ENCODE measurements at places on chromosomes 6 and 20.

DNA sequence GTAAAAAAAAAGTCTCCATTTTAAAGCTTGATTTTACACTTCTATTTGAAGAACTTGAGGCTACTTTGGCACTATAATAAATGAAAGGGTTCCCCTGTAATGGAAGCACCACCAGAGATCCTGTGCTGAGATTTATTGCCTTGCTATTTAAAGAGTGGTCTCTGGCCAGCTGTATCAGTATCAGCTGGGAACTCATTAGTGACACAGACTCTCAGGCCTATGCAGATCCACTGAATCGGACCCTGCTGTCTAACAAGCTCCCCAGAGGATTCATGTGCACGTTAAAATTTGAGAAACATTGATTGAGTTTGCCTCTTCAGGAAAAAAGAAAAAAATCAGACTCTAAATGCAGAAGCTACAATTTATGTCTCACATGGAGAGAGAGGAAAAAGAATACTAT lies 299.9 kb upstream of the BMP2 start:
- no peak for DNase-seq

DNA sequence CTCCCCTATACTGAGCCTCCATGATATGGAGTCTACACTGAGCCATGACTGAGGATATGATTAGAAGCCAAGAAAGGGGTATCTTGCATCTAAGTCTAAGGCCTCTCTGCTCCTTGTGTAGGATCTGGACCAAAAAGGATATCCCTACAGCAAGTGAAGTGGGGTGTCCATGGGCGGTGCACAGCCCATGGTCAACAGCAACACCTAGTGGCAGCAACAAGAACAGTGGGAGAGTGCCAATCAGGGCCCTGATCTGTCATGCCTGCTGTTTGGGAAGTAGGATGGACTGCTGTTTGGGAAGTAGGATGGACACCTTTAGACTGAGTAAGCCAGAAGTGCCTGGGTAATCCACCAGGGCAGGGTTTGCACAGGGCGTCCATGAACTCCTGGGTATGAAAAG lies 22.4 kb downstream of the PTGIS start:
- no peak for DNase-seq

GRCh38 chr6:39102071-39102820 lies 12.7 kb downstream of the SAYSD1 start:
- DNase-seq, result no peak

DNA sequence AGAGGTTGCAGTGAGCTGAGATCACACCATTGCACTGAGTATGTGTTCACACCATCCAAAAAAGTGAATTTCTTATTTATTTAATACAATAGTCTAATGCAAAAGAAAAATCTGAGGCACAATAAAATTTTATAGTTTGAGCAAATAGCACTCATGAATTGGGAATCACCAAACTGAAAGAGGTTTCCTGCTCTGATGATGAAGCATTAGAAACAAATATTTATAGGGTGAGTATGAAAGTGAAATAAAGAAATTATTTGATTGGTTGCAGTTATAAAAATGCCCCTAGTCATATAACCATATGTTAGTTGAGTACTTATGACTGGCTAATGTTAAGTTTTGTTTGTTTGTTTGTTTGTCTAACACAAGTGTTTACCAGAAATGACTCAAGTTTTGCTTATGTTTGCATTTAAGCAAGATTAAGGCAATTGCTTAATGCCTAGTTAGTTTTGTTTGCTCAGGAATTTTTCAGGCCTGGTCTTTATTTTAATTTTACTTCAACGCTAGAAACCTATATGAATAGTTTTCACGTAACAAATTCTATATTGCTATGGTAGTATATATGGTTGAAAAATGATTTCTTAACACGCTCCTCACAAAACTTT lies 151.5 kb upstream of the FAM83B start:
- no peak for DNase-seq

DNA sequence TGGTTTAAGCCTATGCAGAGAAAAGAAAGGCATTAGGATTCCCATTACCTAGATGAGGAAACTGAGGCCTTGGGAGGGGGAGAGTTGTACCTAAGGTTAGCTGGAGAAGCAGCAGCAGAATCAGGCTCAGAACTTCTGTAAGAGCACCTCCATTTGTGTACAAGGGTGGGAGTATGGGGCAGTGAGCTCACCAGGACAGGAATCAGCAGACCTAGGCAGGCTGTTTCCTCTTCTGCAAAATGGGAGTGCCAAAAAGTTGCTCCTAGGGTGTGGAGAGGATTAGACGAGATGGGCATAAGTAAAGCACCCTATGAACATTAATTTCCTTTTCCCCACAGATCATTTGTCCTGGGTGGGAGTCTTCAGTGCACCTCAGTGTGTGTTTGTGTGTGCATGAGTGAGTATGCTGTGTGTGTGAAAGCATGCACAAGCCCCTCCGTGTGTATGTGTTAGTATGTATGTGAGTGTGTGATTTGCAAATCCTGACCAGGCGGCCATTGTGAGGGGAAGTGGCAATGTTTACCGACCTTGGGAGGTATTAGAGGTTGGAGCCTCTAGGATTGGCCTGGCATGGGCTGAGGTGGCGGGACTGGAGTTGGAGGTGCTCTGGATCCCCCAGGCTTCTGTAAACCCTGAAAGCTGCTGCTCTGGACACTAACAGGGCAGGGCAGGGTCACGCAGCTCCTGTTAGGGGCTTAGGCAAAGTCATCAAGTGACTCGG lies 78.8 kb downstream of the VEGFA start:
- no peak for DNase-seq

DNA sequence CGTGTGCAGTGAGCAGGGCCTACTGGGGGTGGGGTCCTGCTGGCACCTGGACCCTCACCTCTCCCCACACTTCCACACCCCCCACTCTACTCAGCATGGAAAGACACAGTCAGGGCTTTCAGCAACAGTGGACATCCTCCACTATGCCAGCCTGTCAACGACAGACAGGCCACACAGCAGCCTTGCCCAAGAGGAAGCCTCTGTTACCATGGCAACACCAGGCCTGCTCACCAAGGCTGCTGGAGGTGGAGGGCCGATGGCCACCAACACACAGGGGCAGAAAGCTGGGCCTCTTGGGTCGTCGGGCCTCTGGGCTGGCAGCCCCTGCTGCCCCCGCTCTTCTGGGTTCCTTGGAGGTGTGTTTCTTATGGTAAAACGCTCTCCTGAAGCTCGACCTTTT lies 13.6 kb downstream of the BNIP5 start:
- no peak for DNase-seq

- no peak for DNase-seq
Measured at GRCh38 chr6:149454346-149454848, 30.4 kb downstream of the ZC3H12D start.

DNA sequence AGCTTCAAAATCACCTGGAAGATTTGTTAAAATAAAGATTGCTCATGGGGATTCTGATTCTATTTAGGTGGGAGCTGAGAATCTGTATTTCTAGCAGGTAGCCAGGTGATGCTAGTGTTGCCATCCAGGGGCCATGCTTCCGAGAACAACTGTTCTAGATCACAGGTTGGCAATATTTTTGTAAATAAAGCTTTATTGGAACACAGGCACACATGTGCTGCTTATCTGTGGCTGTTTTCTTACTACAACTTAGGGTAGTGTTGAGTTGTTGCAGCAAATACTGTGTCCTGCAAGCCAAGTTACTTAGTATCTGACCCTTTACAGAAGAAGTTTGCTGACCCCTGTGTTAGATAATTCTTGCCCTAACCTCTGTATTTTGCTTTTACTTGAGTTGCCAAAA lies 12.0 kb downstream of the CENPW start:
- no peak for DNase-seq

- no peak for DNase-seq
Measured at GRCh38 chr6:69974193-69974592, 107.8 kb downstream of the COL19A1 start.

GRCh38 chr20:646107-646867 lies 6.7 kb downstream of the SRXN1 start:
- DNase-seq, result no peak

- no peak for DNase-seq
Measured at GRCh38 chr20:50230871-50231560, 40.4 kb downstream of the CEBPB start.

DNA sequence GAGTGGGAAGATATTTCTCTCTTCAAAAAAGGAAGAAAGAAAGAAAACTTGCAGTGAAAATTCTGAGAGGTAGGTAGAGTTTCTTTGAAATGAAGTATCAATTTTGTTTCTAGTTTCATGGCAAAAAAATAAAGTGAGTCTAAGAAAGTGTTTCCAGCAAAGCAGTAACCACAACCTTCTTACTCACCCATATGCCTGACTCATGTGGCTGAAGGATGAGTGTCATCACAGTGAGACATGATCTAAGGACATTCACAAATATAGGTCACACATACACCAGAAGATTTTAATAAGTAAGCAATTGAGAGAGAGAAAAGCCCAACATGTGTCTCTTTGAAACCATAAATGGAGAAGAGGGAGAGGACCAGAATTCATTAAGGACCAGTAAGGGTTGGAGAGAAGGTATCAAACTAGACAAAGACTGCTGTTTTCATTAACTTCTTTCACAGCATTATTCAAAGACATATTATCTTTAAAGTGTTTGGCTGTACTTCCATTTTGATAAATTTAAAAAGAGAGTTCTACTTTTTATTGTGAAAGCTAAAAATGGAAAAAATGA lies 169.5 kb downstream of the FRK start:
- DNase-seq, result no peak

DNA sequence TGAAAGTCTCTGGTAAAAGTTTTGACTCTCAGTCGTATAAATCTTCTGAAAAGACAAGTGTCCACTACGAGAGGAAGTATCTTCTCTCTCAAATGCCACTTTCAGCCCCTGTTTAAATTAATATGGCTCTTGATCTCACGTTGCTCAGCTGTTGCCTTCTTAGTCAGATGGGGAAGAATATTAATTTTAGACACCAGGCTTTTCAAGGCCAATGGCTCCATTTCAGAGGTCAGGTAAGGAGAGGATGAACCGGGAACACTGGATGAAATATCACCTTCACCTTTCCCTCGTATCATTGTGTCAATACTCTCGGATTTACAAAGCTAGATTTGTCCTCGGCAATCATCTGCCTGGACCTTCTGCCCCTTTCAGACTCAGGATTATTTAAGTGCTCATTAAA lies at the start of gene MYLK4:
MYLK4 (minus strand) TSS at position 91 of the 400 bp plus-strand sequence. CDS start 1,628 bp downstream, outside the sequence.
- DNase-seq, result no peak

DNA sequence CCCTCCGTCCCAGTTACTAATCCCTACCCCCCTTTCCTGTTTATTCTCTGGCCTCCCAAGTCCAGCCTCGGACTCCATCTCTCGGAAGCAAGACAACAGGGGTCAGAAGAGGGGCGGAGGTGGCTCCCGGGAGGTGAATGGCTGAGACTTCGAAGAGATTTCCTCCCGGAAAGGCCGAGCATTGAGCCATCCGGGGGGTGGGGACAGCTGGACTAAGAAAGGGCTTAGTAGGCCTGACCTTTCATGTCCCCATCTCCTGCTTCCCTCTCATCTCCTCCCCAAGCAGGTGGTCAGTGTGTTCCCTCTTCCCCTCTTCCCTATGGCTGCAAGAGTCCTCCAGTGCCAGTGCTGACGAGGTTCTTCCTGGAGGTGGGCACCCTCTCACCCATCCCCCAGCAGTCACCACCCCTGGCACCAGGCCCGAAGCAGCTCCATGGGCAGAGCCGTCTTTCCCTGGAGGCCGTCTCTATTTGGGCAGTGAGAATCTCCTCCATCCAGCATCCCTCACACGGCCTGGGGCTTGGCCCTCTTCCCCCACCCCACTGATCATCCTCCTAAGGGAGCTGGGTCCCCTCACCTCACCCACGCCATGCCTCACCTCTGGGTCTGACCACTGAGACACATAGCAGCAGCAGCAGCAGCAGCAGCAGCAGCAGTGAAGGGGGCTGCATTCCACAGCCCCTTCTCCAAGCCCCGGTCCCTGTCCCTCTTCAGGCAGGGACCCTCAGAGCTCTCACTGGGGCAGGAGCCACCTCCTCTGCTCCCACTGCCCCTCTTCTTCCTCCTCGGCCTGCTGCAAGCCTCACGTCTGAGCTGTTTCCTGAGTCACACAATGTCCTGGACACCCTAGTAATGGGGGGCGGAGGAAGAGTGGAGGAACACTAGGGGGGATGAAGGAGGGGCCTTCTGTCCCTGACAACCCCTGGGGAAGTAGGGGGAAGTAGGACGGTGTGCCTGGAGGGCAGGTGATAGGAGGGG lies at the start of gene NOTCH4:
NOTCH4 (minus strand) TSS at position 810 of the 978 bp plus-strand sequence; CDS start at position 671, 139 bp downstream.
- DNase-seq, result no peak

- DNase-seq, result no peak
Measured at GRCh38 chr6:28632326-28632851, 106.7 kb downstream of the GPX5 start.

DNA sequence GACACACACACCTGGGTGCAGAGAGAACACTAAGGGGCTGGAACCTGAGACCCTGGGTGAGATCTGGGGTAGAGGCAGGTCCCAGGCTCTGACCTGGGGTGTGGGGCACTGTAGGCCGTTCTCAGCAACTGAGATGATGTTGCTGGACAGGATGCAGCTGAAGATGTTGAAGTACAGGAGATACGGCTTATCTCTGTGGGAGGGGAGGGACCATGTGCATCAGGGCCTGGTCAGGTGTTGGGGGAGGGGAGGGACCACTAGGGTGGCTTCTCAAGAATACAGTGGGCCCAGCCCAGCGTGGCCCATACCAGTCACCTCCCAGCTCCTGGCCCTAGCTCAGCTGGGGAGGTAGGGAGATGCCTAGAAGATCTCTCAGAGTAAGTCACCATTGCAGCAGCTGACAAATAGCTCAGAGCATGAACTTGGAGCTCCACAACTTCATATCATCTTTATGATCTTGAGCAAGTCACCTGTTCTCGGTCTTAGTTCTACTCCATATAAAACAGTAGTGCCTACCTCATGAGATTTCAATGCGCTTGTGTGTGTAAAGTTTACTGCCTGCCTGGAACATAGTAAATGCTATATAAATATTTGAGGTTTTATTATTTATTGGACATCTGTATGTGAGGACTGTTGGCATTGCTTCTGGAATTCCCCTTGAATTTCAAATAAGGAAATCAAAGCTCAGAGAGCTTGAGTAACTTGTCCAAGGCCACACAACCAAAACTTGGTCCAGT lies 3.8 kb downstream of the SLC44A4 start:
- DNase-seq, result no peak

DNA sequence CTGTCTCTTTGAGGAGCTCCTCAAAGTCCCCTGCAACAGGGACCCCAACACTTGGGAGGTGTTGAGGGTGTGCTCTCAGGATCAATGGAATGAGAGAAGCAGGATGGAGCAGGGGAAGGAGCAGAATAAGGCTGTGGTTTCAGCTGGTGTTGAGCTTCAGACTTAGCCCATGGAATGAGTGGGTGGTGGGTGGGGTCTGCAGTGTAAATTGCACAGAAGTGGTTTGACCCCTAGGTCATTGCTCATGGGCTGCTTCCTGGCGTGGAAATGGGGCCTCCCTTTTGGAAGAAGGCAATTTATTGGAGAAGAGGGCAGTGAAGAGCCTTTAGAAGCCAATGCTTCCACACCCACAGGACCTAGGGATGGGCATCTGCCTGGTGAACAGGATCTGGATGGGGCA lies 37.0 kb upstream of the KCNG1 start:
- DNase-seq, result no peak

- no peak for DNase-seq
Measured at GRCh38 chr6:106997392-106998158, 23.0 kb upstream of the CD24 start.

DNA sequence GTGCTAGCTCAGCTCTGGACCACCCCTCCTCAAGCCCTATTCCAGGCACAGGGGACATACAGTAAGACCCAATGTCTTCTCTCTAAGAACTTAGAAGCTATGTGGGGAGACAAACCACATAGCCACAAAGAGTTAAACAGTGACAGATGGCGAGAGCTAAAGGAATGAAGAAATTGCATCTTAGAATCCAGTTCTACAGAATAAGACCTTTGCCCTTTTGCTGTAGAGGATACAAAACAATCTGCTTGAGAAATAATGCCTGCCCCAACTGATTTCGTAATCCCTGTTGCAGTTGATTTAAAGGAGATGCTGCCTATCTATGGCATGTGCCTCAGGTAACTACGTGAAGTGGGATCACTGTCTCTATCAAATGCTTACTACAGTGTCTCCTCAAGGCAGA lies 31.2 kb downstream of the TNFRSF21 start:
- DNase-seq, result no peak

All from stimulated activated CD4-positive, alpha-beta T cell treated with anti-CD3 and anti-CD28 coated beads, Interleukin-15, amount 100 ng/mL, for 1 hour (primary cell).